Myocyte (in vitro differentiated cells): ENCODE measurements at places on chromosomes 1 and 21. TPM values are rescaled to one million over a fixed set of nuclear protein-coding genes. Genes with fewer than 3 reads are reported as not detected.

Gene ACOT11
- 54.0 and 59.2 TPM in 2 replicates for total RNA-seq

Gene CYP4Z1
- not detected in 2 replicates for total RNA-seq

Gene CASQ1
- 9.4 and 12.2 TPM in 2 replicates for total RNA-seq

DNA sequence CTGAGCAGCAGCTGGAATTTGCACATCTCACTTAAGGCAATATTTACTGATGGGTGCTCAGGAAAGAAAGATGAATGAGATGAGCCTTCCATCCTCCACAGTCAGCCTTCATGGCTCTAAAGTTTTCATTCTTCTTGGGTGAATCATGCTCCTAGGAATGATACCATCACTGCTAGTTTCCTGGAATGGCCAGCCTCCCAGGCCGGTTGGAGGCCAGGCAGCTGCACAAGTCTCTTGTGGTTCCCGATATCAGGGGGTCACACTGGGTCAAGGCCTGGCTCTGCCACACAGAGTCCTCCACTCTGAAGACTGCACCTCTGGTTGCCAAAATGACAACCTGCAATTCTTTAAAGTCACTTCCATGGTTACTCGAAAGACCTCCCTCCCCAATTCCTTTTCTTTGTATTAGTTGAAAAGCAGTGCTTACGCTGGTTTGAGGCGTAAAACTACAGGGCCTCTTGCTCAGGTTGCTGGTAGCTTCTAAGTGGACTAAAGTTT, 46.2 kb upstream of the PALMD start:
- peak; percentile 89 for DNase-seq

- DNase-seq, result no peak
Measured at GRCh38 chr1:37097731-37098130, 63.4 kb upstream of the GRIK3 start.

- peak; percentile 77 for DNase-seq
Measured at GRCh38 chr1:234546890-234547788, 62.8 kb downstream of the IRF2BP2 start.

GRCh38 chr1:162128693-162129356, 59.3 kb downstream of the NOS1AP start:
- DNase-seq, result no peak

- DNase-seq, result no peak
Measured at GRCh38 chr1:97071173-97071572, 349.6 kb downstream of the PTBP2 start.

- no peak for DNase-seq
Measured at GRCh38 chr21:41110664-41111063, 57.3 kb upstream of the BACE2 start.

DNA sequence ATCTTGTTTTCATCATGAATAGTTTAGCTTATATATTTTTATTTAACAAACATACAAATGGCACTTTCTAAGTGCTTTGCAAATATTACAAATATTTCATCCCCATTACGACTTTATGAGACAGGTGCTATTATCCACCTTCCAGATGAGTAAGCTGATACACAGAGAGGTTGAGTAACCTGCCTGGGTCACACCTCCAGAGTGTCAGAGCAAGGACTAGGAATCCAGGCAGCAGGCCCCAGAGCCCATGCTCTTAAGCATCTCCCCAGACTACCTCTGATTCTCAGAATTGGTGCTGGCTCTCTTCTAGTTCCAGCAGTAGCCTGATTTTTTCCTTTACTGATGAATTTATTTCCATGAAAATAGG, 40.0 kb downstream of the EPHB2 start:
- no peak for DNase-seq

GRCh38 chr1:51288578-51288977, 41.8 kb downstream of the TTC39A start:
- no peak for DNase-seq

DNA sequence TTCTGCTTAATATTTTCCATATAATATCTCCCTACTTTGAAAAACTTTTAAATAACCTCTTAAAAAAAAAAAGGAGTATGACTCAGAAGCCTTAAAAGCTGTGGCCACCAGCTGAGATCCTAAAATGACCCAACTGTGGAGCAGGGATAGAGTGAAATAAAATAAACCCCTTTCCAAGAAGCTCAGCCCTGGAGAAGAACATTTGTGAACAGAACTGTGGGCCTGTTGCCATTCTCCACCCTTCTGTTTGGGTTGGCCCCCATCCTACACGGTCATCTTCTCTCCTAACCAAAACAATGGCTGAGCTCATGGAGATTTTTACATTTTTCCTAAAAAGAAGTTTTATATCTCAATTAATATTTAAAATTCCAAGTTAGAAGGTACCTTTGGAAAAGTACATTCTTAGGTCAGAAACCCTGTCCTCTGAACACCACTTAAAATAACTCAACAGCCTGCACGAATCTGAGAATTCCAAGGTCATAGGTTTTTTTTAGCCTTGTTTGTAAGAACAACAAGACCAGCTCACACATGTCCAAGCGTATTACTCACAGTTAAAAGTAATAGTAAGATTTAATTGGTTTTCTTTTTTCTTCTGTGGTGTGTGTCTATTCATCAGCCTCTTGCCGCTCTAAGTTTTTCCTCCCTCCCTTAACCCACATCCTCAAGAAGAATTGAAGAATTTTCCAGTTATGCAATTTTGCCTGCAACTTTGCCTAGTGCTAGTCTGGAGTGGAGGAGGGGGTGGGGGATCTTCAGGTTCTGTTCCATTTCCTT, 107.7 kb upstream of the ERRFI1 start:
- DNase-seq, result peak; percentile 93

GRCh38 chr1:12073796-12074195, 10.7 kb downstream of the TNFRSF8 start:
- DNase-seq, result no peak
